ENCODE measurements at places on chromosomes 13 and 19. TPM values are rescaled to one million over a fixed set of nuclear protein-coding genes. Genes with fewer than 3 reads are reported as not detected.

- no peak for DNase-seq
These were observed 4.3 kb downstream of the ZGLP1 start for GRCh38 chr19:10305139-10305806.

- DNase-seq: no peak
These were observed 650.5 kb upstream of the SLC10A2 start for GRCh38 chr13:103716718-103717117.

DNA sequence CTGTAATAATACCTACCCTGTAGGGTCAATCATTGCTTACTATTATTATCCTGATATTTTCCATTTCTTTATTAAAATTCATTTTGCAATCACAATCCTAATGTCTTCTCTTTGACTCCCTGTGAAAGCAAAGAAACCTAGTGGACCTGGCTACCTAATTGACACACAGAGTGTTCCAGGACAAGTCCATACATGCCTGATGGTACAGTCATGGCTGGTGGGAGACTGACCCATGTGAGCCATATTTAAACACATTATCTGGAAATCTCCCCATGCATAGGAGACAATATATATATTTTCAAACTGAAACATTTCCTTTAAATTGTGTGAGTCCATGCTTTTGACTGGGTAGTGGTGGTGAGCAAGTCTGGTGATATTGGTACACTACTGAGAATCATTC, 230.6 kb upstream of the DACH1 start:
- no peak for DNase-seq

DNA sequence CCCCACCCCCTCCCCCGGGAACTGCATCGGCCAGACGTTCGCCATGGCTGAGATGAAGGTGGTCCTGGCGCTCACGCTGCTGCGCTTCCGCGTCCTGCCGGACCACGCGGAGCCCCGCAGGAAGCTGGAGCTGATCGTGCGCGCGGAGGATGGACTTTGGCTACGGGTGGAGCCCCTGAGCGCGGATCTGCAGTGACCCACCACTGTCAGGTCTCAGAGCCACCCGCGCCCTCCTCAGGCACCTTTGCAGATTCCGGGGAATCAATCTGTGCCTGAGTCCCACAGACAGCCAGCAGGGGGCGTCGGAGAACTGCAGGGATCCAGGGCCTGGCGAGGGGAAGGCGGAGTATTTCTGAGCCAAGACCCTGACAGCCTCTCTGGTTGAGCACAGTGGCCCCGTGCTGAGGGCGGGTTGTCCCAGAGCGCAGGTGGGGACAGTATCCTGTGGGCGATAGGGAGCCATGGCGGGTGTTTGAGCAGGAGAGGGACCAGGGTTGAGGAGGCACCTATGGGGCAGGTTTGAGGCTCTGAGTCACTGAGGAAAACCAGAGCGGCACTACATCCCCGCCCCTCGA, 30.4 kb upstream of the CYP4F8 start:
- DNase-seq: peak; percentile 93

- no peak for DNase-seq
These were observed 420.8 kb upstream of the GPC6 start for GRCh38 chr13:92805766-92806165.

GRCh38 chr19:10422846-10423245, 2.5 kb downstream of the PDE4A start:
- DNase-seq: no peak

DNA sequence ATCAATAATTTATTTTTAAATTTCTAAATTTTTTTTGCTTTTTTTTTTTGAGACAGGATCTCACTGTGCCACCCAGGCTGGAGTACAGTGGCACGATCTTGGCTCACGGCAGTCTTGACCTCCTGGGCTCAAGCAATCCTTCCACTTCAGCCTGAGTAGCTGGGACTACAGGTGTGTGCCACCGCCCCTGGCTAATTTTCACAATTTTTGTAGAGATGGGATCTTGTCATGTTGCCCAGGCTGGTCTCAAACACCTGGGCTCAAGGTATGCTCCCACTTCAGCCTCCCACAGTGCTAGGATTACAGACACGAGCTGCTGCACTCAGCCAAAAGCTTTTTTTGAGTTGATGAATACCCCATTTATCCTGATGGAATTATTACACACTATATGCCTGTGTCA, 50.8 kb downstream of the DPY19L3 start:
- no peak for DNase-seq

- DNase-seq: peak; percentile 38
These were observed 926 bp upstream of the HNRNPUL1 start for GRCh38 chr19:41263042-41263849.

ACER1 gene
- total RNA-seq: not detected

TRPC4 gene
- 1.4 TPM for total RNA-seq

CYSLTR2 gene
- total RNA-seq: 0.31 TPM

LENG9 gene
- 8.0 TPM for total RNA-seq

LGI4 gene
- 31.1 TPM for total RNA-seq
